ENCODE measurements at places on chromosomes 7 and 10. TPM values are rescaled to one million over a fixed set of nuclear protein-coding genes. Genes with fewer than 3 reads are reported as not detected.

The TMEM176A gene
- 18.9 TPM for total RNA-seq

The LRRD1 gene
- total RNA-seq, result not detected

The SPDYE11 gene
- not detected for total RNA-seq

The TWIST1 gene
- 6.3 TPM for total RNA-seq

The CALD1 gene
- total RNA-seq, result 255 TPM

The SPDYE6 gene
- not detected for total RNA-seq

The ZNF425 gene
- 5.0 TPM for total RNA-seq

The SFXN2 gene
- 4.5 TPM for total RNA-seq

The RGR gene
- not detected for total RNA-seq

The NRG3 gene
- 10.2 TPM for total RNA-seq

The CALHM1 gene
- total RNA-seq, result not detected

The IFIT2 gene
- 9.4 TPM for total RNA-seq

The GIMAP1 gene
- not detected for total RNA-seq

The WDR86 gene
- total RNA-seq, result 19.6 TPM

The PKD2L1 gene
- not detected for total RNA-seq

GRCh38 chr10:99708428-99709012 is 23.4 kb downstream of the COX15 start:
- no peak for DNase-seq

DNA sequence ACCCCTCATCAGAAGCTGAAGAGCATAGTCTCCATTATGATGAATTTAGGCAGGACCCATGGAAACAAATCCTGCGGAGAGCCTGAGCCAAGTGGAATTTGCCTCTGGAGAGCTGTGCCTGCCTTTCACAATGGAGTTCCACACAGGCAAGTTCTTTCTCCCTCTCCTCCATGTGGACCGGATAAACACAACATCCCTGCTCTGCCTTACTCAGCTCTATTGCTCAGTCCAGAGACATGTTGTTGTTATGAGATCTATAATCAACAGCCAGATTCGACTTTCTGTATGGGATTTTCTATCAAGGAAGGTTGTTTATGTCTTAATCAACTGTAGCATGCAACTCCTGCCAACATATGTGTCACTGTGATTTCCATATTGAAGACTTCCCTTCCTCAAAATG is 59.5 kb upstream of the ELMO1 start:
- DNase-seq, result no peak

GRCh38 chr7:77306231-77307067 is 106.8 kb upstream of the FGL2 start:
- no peak for DNase-seq

DNA sequence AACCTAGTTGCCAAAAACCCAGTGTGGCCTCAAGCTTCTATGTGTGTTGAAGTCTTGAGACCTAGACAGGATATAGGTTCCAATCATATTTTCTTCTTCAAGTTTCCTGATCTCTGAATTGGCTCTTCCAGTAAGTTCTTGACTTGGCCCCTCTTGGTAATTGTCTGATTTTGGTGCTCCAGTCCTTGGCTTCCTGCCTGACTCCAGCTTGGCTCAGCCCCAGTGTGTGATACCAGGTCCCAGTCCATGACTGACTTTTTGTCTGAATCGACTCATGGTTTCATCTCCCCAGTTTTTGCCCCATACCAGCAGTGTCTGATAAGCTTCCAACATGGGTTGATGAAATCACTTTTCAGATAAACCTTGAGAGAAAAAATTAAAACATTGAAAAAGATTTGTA is 72.3 kb downstream of the FAS start:
- no peak for DNase-seq

GRCh38 chr10:43304687-43305333 is 37.9 kb upstream of the RASGEF1A start:
- DNase-seq, result no peak

DNA sequence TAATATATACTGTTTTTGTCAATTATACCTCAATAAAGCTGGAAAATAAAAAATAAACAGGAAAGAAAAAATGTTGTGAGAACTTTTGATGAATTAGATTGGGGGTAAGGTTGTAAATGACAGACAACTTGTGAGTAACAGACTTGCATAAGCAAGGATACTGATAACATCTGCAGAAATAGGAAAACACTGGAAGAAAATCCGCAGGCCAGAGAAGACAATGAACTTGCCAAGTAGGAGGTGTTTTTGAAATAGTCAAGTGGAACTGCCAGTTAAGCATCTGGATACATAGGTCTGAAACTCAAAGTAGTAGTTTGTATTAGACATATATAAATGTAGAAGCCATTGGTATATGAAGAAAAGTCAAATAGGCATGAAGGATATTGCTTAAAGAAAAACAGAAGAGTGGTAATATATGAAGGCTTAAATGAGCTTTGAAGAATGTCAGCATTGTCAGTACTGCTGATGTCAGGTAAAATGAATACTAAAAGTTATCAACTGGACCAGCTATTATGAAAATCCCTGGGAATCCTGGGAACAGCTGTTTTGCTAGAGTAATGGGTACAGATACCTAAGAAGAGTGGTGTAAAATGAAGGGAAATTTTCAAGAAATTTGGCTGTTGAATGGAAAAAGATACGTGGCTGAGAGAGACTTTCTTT is 58.7 kb downstream of the DNAJC1 start:
- DNase-seq, result no peak

GRCh38 chr10:91879515-91880170 is 29.6 kb downstream of the FGFBP3 start:
- DNase-seq, result no peak

DNA sequence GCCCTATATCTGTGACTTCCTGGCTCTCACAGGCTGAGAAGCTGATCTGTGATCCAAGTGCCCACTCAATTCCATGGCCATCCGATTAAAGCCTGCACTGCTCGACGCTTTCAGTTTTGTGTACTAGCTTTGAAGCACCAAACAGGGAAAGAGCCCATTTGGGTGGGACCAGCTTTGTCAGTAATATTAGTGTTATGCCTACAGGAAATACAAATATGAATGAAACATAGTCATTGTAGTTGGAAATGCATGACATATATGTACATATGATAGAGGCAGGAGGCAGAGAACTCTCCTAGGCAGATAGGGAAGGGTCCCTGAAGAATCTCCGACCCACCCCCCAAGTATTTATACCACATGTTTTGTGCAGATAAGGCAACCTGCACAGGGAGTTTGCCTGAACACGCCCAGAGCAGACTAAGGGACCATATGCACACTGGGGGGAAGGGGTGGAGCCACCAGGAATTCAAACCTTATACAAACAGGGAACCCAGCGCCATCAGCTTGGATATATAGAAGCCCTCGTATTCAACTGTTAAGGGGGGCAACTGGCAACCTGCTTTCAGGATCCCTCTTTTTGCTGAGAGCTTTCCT is 653.2 kb downstream of the PARD3 start:
- DNase-seq, result no peak

GRCh38 chr10:114650266-114650665 is 7.8 kb downstream of the ABLIM1 start:
- no peak for DNase-seq

DNA sequence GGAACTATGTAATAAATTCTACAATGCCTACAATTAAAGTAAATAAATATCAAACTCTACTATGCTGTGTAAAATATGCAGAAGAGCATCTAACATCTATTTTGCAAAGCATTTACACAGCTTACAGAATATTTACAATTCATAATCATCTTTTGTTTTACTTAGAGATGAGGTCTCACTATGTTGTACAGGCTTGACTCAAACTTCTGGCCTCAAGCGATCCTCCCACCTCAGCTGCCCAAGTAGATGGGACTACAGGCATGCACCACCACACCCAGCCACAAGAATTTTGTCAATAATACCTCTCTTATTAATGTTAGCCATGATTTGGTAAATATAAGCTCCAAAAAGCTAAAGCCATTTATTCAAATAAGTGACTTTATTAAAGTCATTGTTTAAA is 21.9 kb upstream of the CAV2 start:
- no peak for DNase-seq

GRCh38 chr7:81846398-81846797 is 76.6 kb upstream of the HGF start:
- DNase-seq, result peak; percentile 26

GRCh38 chr7:80087051-80087770 is 47.4 kb upstream of the GNAI1 start:
- no peak for DNase-seq

- DNase-seq, result peak; percentile 94
Observed at GRCh38 chr10:95229724-95230627, 35.9 kb downstream of the ACSM6 start.

DNA sequence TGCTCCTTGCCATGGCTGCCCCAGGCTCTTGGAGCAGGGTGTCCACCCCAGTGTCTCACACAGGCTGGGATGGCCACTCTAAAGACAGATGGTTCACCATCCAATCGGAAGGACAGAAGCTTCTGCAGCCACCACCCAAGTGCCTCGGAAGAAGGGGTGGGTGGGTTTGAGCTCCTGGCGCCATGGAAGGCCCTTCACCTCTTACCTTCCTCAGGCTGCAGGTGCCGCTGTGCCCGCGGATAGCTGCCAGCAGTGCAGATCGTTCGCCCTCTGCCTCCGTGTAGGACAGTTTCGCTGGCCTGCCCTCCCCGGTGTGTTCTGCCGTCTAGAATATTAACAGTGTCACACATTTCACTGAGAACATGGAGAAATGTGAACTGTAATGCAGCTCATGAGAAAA is 243.6 kb upstream of the GRB10 start:
- no peak for DNase-seq

DNA sequence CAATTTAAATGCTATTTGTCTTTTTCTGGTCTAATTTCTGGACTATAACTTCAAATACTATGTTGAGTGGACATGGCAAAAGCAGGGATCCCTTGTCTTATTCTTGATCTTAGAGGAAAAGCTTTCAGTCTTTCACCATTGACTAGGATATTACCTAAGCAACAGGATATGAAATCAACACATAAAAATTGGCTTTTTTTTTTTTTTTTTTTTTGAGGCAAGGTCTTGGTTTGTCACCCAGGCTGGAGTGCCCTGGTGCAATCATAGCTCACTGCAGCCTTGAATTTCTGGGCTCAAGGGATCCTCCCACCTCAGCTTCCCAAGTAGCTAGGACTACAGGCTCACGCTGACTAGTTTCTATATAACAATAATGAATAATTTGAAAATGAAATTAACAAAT is 90.8 kb downstream of the JMJD1C start:
- no peak for DNase-seq

- no peak for DNase-seq
Observed at GRCh38 chr7:2896131-2896530, 52.0 kb upstream of the GNA12 start.

DNA sequence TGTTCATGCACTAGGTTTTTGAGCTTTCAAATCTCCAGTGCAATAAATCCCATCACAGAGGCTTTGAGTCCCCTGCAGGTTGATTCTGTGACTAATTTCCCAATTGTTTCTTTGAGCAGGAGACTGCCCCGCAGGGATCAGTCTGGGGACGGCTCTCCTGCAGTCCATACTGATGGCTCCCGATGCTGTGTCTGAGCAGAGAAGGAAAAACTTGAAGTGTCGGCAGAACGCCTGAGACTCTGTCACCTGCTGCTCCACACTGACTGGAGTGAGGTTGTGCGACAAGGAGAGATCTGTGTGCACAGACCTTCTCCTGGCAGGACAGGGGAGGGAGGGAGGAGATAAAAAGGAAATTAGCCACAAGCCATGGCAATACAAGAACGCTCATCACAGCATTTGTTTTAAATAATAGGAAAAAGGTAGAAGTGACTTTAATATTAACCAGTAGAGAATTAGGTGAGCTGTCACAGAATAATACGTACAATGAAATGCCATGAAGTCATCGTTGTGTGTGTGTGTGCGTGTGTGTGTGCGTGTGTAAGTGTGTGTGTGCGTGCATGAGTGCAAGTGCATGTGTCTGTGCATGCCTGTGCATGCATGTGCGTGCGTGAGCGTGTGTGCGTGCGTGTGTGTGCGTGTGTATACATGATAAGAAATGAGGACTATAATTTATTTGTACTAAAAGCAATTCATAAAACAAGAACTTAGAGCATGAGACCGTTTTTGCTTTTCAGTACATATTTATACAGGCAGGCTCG is 38.2 kb downstream of the HTR5A start:
- no peak for DNase-seq

DNA sequence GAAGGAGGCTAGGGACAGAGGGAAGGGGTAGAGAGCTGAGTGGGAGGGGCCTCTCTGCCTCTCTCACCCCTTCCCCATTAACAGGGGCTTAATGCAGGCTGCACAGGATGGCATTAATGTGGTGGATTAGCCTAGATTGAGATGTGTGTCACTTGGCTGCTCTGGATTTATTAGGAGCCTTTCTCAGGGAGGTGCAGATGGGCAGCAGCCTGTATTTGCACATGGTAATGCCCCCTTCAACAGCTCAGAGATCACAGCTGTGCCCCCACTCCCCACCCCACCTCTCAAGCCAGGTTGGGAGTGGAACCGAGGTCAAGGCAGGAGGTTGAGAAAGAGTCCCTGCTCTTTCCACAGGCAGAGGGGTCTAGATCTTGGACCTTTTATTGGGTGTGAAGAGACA is 7.3 kb downstream of the PITX3 start:
- DNase-seq, result no peak

DNA sequence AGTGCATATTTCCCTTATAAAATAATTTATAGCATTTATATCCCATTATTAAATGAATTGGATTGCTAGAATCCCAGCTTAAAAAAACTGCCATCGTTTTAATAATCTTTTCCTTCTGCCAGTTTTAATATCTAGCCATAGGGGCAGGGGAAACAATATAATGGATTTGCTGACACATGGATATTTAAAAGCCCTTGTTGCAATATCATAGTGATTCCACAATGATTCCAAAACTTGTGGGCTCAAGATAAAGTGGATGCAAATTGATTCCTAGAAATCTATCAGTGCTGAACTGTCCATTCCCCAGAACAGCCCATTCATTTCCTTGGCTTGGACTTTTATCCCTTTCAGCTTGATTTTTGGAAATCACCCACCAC is 2.6 kb downstream of the CPA2 start:
- DNase-seq, result no peak

DNA sequence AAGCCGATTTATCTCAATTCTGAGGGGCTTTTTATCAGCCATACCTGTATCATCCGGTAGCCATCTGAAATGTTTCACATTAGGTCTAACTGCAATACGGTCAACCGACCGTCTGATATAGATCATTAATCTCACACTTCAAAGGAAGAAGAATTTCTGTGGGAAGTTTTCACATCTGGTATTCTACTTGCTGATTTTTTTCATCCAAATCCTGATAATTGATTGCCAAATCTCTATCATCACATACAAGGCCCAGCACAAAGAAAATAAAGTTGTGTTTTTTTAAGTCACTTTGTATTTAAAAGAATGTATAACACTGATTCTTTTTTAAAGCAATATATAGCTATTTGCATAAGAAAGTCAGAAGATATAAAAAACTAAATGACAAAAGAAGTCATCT is 132.3 kb downstream of the DKK1 start:
- DNase-seq, result no peak

Measured in kidney epithelial cell (primary cell).